Stimulated activated CD8-positive, alpha-beta memory T cell treated with anti-CD3 and anti-CD28 coated beads, Interleukin-15, amount 100 ng/mL, for 24 hours (primary cell): ENCODE measurements at places on chromosomes 6 and 20.

DNA sequence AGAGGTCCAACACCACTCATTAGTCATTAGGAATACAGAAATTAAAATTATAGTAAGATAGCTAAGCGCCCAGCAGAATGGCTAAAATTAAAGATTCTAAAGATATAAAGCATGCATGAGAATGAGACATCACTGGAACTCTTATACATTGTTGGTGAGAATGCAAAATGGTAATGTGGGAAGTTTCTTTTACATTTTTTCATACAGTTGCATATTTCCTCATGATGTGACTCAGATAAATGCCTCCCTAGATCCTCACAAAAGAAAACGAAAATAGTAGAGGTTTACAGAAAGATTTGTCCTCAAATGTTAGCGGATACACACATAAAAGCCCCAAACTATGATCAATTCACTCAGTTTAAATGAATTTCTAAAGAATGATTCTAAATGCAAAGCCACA lies 633.7 kb upstream of the GJE1 start:
- DNase-seq: no peak

DNA sequence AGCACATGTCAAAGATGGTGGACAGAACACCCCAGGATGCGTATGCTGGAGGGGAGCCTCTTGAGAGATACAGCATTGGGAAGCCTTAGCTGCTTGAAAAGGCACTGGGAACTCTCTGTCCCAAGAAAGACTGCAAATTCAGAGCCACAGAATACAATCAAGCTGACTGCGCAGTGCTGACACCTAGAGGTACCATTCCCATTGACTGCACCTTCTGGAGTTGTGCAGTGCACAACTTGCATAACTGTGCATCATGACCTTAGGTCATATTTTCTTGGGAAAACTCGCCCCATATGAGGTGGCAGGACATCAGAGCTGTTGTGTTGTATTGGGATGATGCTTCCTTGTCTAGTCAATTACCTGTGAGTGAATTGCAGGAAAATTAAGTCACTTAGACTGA lies 646.5 kb upstream of the NOX3 start:
- no peak for DNase-seq

DNA sequence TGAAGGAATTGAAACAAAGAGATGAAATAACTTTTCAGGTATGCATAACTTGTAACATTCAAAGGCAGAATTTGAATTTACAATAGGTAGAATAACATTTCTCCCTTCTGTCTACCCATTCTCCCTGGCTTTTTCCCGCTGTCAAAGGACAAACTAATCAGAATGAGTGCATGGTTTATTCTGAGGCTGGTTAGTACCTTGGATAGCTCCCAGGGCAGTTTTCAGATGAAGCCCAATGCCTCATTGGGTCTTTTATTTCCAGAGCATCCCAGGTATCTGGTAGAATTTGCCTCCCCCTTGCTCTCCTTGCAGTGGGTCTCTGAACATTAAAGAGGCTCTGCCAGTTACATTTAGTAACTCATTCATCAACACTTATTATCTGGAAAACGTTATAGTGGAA lies 665.5 kb downstream of the BCKDHB start:
- no peak for DNase-seq

- DNase-seq: no peak
These were observed 88.3 kb upstream of the SLC22A23 start for GRCh38 chr6:3545156-3545555.

DNA sequence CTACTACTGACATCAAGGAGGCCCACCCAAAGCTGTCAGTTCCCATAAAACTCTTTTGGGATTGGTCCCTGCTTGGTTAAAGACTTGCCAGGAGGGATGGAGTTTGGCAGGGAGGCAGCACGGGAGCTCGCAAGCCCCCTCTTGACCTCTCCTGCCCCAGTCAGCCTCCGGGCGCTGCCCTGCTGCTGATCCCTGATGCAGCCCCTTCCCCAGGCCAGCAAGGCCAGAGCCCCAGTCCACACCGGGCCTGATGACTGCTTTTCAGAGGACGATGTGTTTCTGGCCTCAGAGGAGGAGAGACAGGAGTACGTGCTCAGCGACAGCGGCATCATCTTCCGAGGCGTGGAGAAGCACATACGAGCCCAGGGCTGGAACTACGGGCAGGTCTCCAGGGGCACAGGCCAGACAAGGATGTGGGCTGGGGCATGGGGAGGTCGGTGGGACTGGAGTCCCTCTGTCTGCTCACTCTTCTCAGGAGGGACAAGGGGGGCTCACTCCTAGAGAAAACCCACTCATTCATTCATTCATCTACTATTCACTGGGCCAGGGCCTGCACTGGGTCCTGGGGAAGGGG lies 15.6 kb downstream of the TGM6 start:
- DNase-seq: no peak

GRCh38 chr20:49756241-49756640 lies 42.6 kb upstream of the B4GALT5 start:
- no peak for DNase-seq

DNA sequence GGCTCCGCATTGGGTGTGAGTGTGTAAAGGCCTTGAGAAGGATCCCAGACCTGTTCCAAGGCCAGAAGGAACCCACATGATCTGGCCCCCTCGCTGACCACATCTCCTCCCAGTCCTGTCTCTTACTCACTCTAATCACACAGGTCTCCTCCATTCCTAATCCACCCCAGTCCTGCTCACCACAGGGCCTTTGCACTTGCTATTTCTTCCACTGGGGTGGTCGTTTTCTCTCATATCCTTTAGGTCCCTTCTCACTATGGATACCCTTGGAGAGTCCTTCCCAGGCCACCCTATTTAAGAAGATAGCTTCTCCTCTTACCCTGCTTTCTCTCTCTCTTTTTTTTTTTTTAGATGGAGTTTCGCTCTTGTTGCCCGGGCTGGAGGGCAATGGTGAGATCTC lies 65.7 kb downstream of the CD40 start:
- no peak for DNase-seq

DNA sequence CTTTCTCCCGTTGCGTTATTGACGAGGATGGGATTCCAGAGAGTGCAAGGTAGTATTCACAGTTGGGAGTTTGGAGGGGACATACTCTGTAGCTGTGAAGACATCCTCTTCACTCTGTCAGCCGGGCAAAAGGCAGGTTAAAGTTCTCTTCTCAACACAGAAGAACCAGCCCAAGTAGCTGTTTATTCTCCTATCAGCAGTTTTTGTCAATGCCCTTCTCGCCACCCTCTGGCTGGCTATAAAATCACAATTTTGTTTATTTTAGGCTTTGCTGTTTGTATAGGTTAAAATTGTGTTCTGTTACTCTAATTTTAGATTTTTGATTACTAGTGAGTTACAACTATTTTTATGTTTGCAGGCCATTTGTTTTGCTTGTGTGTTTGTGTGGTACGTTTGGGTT lies 37.9 kb upstream of the MAS1 start:
- DNase-seq: no peak

- no peak for DNase-seq
These were observed 140.4 kb upstream of the SUPT3H start for GRCh38 chr6:45518013-45518720.

- DNase-seq: no peak
These were observed 5.6 kb upstream of the RPS21 start for GRCh38 chr20:62381202-62381797.

- DNase-seq: no peak
These were observed 6.5 kb upstream of the PFDN4 start for GRCh38 chr20:54201268-54201846.

DNA sequence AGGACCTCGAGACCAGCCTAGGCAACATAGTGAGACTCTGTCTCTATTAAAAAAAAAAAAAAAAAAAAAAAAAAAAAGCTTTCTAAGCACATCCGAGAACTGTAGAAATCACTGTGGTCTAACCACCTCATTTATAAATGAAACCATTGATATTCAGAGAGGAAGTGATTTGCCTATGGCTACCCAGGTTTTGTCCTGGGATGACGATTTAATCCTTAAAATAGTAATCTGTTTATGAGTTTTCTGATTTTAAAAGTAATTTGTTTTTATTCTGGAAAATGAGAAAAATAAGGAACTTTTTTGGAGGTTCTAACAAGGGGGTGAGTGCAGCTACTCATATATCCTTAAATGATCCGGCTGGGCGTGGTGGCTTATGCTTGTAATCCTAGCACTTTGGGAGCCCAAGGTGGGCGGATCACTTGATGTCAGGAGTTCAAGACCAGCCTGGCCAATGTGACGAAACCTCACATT lies 6.5 kb upstream of the BTN3A2 start:
- no peak for DNase-seq
